IPS DF 6.9 (cell line): ENCODE measurements at places on chromosomes 6 and 20.

DNA sequence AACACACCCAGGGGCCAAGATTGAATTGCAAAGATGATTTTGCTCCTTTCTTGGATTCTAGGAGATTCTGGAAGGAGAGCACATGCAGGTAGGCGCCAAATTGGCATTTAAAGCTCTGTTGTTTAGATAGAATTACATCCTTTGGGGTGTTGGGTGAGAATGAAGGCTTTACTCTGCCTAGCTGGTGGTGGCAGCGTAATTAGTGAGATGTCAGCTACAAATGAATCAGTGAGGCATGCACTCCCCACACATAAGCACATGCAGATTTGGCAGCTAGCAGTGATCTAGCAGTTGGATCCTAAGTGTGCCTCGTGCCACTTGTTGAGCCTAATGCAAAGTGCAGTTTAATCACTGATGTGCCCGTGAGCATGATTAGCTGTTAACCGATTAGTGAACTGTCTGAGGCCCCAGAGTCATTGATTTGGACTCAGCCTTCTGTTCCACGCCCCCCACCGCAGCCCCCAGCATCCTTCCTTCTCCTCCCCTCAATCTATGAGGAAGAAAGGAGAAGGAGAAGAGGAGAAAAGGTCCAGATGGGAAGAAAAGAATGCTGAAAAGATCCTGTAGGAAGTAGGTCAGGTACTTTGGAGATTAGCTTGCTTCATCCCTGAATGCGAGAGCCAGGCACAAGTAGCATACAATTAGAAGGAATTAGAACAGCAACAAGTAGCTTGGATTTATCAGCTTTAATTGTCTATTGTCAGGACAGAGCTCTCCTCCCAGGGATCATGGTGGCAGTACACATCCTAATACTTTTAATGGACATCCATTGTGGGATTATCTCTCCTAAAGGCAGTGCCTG is 6.0 kb upstream of the PRDM1 start:
- no peak for DNase-seq

GRCh38 chr6:113347436-113347835 is 509.7 kb upstream of the MARCKS start:
- DNase-seq, result no peak

DNA sequence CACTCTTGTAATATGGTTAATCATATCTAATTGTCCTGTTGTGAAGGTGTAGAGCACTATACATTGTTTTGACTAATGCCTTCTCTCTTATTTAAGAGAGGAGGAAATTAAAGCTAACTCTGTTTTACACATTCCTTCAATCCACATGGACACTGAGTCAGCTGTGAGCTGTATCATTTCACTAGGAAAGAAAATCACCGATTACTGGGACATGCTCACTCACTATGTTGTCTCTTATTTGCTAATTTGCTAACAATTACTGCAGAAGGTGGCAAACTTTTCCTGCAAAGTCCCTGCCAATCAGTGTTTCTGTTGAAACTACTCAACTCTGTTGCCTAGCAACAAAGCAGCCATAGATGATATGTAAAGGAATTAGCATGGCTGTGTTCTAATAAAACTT is 98.2 kb downstream of the BCAS1 start:
- DNase-seq, result no peak

DNA sequence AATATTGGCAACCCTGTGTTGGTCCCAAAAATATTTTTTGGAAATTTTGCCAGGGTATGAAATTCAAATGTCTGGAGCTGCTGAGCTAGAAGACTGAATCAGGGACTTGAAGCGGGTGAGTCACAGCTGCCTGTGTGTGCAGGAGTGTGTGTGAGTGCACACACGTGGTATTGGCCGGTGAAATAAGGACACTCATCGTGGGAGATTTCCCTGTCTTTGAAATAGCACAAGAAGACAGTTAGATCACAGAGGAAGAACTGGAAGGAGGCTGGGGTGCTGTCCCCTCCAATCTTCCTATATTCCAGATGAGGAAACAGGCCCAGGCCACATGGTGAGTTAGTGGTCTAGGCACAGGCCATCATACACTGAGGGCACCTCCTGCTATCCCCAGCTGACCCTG is 123.8 kb upstream of the MLN start:
- DNase-seq, result no peak

DNA sequence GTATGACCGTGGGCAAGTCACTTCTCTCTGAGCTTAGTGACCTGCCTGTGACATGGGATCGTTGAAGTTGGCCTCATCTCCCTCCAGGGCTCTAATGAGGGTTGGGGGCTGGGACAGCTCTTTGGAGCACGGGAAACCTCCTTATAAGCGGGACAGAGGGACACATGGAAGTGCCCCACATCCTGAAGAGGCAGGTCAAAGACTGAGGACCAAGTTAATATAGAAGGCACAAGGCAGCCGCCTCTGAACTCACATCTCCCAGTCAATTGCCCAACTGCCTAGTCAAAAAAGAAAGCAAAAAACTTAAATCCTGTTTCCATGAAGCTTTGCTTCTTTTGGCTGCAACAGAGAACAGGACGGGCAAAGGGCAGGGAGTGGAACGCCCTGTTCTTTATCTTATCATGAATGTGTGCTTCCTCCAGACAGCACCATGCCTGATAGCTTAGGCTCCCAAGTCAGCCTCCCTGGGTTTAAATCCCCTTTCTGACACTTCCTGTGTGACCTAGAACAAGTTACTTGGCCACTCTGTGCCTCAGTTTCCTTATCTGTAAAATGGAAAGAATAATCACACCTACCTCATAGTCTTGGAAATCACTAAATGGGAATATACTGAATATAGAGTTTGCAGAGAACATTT is 27.1 kb downstream of the LBP start:
- DNase-seq, result no peak

GRCh38 chr20:46978951-46979491 is 84.4 kb downstream of the EYA2 start:
- no peak for DNase-seq

GRCh38 chr6:125050663-125051318 is 88.6 kb downstream of the RNF217 start:
- no peak for DNase-seq

GRCh38 chr20:8248051-8248450 is 116.0 kb downstream of the PLCB1 start:
- DNase-seq, result no peak

DNA sequence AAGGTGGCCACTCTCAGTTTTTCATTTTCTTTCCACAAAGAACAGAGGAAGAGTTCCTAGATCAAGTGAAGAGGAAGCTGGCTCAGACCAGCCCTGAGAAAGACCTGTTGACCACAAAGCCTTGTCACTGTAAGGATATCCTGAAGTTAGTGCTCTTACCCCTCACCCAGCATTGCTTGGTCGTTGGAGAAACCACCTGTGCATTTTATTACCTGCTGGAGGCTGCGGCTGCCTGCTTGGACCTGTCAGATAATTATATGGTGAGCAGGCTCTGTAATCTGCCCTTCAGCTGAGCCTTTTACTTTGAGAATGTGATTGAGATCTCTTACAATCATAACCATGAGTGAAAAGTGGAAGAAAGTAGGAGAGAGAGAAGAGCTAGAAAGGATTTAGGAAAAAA is 21.9 kb downstream of the TREML1 start:
- DNase-seq, result no peak

DNA sequence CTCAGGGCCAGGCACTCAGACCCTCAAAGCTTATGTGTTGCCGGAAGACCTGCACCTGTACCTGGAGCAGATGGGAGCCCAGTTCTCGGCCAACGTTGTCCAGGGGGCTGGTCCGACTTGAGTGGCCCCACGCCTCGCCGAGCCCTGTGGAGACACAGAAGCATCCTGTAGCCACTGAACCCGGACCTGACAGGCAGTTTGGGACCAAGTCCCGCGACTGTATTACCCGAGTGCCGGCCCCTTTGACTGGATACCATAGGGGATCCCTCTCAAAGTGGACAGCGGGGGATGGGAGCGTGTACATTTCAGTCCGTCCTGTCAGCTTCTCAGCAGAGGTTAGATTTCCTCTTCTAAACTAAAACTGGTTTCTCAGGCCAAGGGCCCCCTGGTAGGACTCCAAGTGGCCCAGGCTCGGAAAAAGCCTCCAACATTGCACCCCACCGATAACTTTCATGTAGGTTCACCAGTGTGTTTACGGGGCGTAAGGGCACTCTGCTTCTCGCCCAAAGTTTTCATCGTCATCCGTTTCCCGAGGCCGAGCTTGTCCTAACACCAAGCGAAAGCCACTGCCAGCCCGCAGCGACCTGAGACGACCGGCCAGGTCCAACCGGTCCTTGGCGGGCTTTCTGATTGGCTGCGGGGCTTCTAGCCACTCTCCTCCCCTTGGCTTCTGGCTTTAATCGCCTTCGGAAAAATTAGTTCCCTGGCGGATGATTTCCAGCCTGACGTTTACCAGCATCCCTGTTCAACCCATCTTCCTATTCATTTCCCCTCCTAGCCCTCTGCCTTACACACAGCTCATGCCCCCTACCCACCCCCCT is 10.8 kb downstream of the SIM1 start:
- DNase-seq, result no peak

DNA sequence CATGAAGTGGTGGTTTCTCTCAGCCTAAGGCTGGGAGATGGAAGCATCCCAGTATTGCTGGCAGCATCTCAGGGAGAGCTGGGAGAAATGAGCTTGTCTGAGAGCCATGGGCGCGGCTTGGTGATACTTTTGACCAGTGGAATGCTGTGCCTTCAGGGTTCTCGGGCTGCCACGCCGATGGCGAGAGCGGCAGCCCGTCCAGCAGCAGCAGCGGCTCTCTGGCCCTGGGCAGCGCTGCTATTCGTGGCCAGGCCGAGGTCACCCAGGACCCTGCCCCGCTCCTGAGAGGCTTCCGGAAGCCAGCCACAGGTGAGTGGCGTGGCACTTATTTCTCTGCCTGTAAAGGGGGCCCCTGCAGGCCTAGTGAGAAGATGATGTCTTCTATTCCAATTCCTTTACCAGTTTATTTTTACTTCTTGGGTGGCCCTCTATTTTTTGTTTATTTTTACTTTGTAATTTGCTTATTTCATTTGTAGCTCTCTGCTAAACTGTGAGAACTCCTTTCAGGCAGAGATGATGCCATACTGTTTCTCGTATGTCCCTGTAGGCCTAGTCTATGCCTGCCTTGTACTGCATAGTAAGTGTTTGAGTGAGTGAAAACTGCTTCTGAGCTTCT is 71.7 kb downstream of the ASXL1 start:
- no peak for DNase-seq

- DNase-seq, result no peak
Observed at GRCh38 chr6:111973927-111974639, 79.8 kb upstream of the CCN6 start.

GRCh38 chr20:51425347-51426106 is 117.0 kb downstream of the NFATC2 start:
- no peak for DNase-seq

GRCh38 chr6:167892835-167893815 is 66.4 kb downstream of the AFDN start:
- DNase-seq, result peak; percentile 43

GRCh38 chr6:98842342-98843180 is 8.2 kb downstream of the POU3F2 start:
- no peak for DNase-seq

DNA sequence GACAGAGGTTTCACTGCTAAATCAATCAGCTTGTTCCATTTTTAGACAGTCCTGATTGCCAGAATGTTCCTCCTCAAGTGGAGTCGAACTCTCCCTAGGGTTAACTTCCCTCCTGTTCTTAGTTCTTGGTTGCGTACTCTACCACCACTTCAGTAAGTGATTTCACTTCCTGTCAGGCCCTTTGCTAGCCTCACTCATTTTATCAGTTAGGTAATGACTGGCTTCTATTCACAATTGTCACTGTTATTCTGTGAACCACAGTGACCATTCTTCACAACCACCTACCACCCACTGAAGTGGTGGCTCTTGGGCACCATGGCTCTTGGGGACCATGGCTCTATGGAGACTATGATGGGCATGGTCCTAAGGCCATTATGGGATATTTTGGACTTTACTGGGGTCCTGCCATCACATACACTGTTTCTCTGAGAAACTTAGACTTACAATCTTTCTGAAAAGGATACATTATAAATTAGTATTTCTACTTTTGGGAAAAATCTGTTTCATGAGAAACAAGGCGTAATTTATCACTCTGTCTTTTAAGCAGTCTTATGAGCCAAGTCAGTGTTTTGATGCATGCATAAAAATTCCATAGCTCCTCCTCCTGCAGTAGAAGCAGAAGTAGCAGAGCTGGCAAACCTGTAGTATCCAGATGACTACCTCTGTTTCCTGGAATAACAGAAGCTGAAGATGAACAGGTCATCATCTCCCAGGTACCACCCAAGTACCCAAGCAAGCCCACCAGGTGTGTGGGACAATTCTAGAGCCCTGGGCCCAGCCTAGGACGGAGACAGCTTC is 66.3 kb downstream of the ATXN1 start:
- DNase-seq, result no peak

GRCh38 chr6:26441977-26442376 is 1.7 kb downstream of the BTN3A3 start:
- DNase-seq, result no peak

GRCh38 chr20:4511776-4512175 is 209.9 kb upstream of the PRND start:
- no peak for DNase-seq

- no peak for DNase-seq
Observed at GRCh38 chr6:125932451-125932795, 24.1 kb upstream of the HINT3 start.

DNA sequence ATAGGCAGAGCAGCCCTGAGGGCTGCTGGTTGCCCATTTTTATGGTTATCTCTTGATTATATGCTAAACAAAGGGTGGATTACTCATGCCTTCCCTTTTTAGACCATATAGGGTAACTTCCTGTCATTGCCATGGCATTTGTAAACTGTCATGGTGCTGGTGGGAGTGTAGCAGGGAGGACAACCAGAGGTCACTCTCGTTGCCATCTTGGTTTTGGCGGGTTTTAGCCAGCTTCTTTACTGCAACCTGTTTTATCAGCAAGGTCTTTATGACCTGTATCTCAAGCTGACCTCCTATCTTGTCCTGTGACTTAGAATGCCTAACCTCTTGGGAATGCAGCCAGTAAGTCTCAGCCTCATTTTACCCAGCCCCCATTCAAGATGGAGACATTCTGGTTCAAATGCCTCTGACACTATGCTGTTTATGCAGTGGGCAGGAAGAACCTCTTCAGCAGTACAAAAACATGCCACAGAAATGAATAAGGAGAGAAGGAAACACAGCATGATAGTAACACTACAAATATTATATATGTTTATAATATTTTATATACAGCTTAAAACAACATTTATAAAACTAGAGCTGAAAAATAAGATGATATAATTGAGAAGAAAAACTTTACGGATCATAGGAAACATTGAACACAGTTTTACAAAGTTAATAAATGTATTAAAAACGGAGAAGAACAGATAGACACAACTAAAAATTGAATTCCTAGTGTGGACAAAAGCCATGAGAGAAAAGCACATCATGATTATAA is 58.9 kb upstream of the SAMD5 start:
- DNase-seq, result no peak

- peak; percentile 64 for DNase-seq
Observed at GRCh38 chr20:56750430-56750829, 121.3 kb downstream of the TFAP2C start.

DNA sequence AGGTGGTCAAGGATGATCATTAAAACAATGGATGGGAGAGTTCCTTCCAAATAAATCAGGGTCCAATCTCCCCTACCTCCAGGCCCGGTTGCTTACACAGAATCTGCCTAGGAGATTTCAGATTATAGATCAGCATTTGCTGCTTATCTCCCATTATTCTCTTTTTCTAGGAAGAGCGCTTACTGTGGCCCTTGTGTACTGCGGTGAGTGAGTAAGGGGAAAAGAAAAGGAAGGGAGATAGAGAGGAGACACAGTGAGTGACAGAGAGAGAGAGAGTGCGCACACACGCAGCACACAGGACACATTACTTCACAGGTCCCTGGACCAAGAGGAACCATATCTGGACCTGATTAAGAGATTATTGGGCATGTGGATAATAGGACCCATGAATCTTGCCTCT is 6.2 kb downstream of the LATS1 start:
- no peak for DNase-seq

GRCh38 chr6:122790028-122790422 is 967 bp downstream of the SMPDL3A start:
- no peak for DNase-seq
